Skeletal muscle cell (primary cell): ENCODE measurements at places on chromosomes 3 and 15.

DNA sequence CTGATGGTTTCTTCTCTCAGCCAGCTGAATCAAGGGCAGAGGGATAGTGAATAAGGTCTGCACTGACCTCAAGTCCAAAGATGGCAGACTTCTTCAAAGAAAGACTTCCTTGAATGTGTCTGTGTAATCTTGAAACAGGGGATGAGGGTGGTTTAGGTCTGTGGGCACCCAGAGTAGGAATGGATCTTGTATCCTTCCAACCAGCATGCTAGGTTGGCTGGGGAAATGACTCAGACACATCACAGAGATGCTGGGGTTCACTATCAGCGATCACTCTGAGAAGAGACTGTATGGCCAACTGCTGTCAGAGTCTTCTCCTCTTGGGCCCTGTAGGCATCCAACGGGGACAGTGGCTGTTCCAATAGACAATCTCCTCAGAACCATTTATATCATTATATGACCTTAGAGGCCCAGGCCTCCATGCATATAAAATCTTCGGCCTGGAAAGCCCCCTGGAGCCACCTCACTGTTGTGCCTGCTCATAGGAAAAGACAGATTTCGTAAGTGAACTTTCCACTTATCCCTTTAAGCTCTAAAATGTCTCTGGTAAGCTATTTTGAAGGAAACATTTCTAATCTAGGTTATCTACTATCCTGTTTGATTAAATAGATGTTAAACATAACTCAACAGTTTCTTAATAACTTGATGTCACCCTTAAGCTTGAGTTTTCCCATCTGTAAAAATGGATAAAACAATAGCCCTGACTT is 58.5 kb downstream of the TIPARP start:
- DNase-seq = no peak

DNA sequence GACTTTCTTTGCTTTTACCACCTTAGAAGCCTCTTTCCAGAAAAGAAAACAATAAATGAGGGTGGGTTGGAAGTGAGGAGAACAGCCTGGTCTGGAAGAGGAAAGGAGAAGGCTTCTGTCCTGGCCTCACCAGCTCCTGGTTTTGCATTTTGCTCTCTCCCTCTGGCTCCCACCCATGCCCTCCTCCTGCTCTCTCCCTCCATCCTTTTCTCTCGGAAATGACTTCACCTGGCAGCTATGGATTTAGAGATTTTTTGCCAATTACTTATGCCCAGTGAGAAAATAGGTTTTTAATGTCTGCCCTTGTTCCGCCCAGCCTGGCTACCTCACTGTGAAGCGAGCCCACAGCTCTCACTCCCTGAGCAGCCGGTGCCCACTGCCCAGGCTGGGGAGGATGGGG is 77.9 kb upstream of the NTRK3 start:
- no peak for DNase-seq

GRCh38 chr15:65051266-65051665 is 6.1 kb downstream of the SLC51B start:
- no peak for DNase-seq

- DNase-seq = no peak
Observed at GRCh38 chr15:70815604-70816003, 38.4 kb downstream of the LARP6 start.
